HFFc6 (cell line): ENCODE measurements at places on chromosomes 5 and 9. TPM values are rescaled to one million over a fixed set of nuclear protein-coding genes. Genes with fewer than 3 reads are reported as not detected.

- DNase-seq: no peak
Measured at GRCh38 chr5:55865831-55866230, 14.7 kb downstream of the IL31RA start.

DNA sequence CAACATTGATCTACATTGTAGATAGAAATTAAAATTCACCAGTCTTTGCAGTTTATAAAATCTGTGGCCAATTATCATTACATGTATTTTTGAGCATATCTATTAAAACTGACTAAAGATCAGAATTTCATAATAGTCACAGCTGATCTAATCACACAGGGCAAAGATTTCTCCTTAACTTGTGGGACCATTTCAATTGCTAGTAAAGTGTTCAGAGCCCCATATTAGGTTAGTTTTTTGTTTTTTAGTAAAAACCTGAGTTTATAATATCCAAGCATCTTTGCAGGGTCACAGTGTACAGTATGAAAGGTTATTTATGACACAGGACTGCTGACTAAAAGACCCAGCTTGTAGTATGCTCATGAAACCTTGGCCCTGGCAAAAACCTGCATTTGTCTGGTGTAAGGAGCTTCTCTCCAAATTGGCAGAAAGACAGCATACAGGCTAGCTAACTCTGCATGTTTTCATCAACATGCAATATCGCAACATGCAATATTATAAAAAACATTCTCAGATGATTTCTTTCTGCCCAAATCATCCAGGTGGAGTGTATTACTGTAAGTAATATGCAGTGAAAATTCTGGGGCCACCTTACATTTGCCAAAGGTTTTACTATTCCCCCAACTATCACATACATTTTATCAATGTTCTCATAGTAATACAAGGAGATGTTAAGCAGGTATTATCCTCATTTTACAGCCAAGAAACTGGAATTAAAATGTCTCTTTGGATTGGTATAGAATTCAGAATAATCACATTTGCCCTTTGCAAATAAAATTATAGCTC lies 37.7 kb upstream of the ALDH1A1 start:
- DNase-seq: no peak

DNA sequence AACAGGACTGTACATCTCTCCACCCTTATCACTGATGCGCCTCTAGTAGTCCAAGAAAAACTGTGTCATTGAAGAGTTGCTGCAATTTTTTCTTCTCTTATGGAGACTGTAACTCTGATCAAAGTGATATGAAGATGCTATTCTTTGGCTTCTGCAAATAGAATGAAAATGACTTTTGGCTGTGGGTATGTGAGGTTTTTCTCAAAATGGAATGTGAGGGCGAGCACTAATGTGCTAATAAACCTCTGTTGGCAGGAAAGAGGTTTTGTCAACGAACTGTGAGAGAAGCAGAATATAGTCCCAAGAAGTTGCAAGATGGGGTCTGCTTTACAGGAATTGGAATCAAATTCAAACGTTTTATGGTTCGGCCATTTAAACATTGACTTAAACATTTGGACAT lies 252.0 kb upstream of the GAS1 start:
- DNase-seq: no peak

- no peak for DNase-seq
Measured at GRCh38 chr9:109310486-109310901, 10.4 kb downstream of the EPB41L4B start.

- DNase-seq: no peak
Measured at GRCh38 chr9:117951127-117951526, 246.9 kb downstream of the TLR4 start.

GRCh38 chr5:14400085-14400484 lies 181.5 kb upstream of the OTULINL start:
- peak; percentile 74 for DNase-seq

GRCh38 chr9:121947775-121948174 lies 145.3 kb downstream of the TTLL11 start:
- DNase-seq: no peak

- DNase-seq: no peak
Measured at GRCh38 chr9:17589771-17590170, 10.9 kb downstream of the SH3GL2 start.

Gene SFXN1
- total RNA-seq: 65.0 to 71.7 TPM (median 71.0 TPM) in 3 replicates

Gene C5orf52
- total RNA-seq: not detected in 3 replicates

Gene SAXO1
- not detected in 3 replicates for total RNA-seq
